ENCODE measurements at places on chromosomes 6 and 20. TPM values are rescaled to one million over a fixed set of nuclear protein-coding genes. Genes with fewer than 3 reads are reported as not detected.

Gene USP49
- 1.5 TPM for total RNA-seq

Gene CLIC5
- total RNA-seq = 0.24 TPM

- no peak for DNase-seq
These were observed 29.9 kb upstream of the BACH2 start for GRCh38 chr6:90326404-90327057.

- DNase-seq = no peak
These were observed 151.3 kb downstream of the LCA5 start for GRCh38 chr6:79385893-79386292.
